Left cardiac atrium (tissue), 4 donors: ENCODE measurements at places on chromosomes 1 and 21. TPM values are rescaled to one million over a fixed set of nuclear protein-coding genes. Genes with fewer than 3 reads are reported as not detected.

GRCh38 chr1:183263886-183264602, 78.0 kb downstream of the LAMC2 start:
- DNase-seq, result no peak

- no peak for DNase-seq
Measured at GRCh38 chr1:3459051-3459908, 4.8 kb downstream of the ARHGEF16 start.

DNA sequence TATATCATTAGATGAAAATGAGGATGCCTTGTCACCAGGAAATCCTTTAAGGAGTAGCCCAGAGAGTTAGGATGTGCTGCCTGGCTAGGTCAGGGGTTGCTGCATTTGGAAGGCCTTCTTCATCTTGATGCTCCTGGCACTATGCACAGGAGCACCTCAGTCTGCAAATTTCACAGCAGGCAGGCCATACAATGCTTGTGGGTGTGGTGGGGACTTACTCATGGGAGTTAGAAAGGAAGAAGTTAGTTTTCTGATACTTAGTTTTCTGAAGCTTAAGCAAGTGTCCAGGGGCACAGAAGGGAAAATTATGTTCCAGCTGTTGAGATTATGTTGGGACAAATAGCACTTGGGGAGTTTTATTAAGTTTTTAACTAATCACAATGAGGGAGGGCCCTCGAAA, 11.4 kb downstream of the HLX start:
- no peak for DNase-seq

Gene DNAH14
- 10.4 TPM for total RNA-seq

Gene PEAR1
- 7.2 TPM for total RNA-seq
